ENCODE measurements at places on chromosomes 7 and 10.
A peak's percentile ranks its signal among the peaks of the same experiment; 100 is the strongest.

DNA sequence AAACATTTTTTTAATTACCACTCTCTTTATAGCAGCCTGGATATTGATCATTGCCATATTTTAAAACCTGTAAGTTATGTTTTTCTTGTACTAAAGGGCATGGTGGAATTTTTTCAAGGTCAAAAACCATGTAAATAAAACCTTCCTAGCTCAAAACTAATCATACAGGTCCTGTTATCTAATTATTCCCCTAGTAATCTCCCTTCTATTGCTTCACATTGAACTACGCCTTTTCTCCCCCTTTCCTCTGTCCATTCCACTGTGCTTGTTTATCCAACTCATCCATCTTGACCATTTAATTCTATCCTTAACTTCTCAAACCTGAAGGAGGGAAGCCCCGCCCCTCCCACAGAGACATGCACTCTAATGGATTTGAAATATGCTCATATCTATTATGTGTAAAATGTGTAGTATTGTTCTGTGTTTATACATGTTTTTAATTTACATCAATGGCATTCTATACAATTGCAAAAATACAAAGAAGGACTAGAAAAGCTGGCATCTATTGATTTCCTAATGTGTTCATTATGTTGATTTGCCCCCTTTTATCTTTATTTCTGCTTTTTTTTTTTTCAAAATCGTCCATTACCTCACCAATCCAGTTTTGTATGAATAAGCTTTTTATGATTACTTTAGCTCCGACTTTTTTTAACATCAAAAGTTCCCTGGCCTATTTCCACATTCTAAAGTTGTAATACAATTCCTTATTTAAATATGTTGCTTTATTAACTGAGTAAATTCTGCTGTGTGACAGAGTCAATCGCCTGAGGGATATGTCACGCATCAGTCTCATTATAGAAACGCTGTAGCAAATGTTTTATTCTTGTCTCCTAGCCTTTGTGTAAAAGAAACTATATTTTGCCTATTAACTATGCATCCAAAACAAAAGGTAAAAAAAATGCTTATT, 61.0 kb downstream of the MET start:
- no peak for ATAC-seq

DNA sequence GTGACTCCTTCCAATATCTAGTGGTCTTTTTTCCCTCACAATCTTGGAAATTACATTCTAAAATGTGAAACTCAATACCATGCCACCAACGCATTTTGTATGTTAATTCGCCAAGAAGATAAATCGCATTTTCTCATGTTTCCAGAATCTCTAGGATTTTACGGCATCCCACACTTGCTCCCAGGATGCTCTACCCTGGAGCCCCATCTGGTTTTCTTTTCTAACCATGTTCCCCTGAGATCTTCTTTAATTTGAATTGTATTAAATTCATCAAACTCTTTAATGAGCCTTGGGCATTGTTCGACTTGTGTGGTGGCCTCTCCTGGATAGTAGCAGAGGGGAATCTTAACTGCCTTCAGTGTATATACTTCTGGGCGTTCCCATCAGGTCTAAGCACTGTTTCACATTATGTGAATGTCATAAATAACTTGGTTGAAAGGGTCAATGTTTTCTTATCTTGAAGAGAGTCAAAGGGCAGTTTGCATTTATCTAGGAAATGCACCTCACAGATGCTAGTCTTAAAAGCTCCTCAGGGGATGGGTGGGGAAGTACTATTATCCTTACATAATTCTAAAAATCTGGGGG, 169.1 kb upstream of the MEOX2 start:
- no peak for ATAC-seq

GRCh38 chr10:113005380-113005779, 55.3 kb downstream of the TCF7L2 start:
- no peak for ATAC-seq

- ATAC-seq, result no peak
Observed at GRCh38 chr7:52962402-52963076, 72.9 kb upstream of the POM121L12 start.

GRCh38 chr10:116768786-116769185, 26.4 kb upstream of the HSPA12A start:
- ATAC-seq, result no peak

GRCh38 chr7:142303650-142304049, 45.8 kb upstream of the PRSS58 start:
- peak; percentile 63 for ATAC-seq

DNA sequence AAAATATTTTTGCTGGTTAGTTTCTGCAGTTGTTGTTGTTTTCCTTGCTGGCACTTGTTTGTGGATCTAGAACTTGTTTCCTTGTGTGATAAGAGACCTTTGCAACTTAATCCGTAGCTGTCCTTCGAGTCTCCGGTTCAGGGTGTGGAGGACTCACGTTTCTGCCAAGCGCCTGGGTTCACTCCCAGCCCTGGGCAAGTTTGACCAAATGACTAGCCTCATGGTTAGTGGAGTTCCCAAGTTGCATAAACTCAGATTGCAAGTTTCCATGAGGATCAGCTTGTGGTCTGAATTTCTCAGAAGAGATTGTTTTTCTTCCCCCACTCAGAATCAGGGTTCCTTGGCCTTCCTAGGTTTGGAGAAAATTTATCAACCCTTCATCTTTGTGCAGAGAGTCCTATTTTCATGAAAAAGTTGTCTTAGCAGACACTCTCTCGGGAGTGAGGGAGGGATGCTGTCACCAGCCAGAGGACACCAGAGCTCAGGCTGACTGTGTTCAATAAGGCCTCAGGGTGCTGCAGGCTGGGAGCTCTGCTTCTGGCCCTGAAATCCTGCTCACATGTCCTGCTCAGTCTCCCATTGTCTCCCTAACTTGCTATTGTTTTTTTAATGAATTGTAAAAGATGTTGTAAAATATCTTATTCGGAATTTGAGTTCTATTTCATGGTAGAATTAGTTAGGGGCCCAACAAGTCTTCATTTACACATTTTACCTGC, 377.7 kb upstream of the KLF6 start:
- no peak for ATAC-seq

GRCh38 chr10:34613491-34613890, 201.6 kb downstream of the PARD3 start:
- ATAC-seq, result no peak

- ATAC-seq, result peak; percentile 95
Observed at GRCh38 chr10:6543431-6544005, 36.6 kb downstream of the PRKCQ start.

DNA sequence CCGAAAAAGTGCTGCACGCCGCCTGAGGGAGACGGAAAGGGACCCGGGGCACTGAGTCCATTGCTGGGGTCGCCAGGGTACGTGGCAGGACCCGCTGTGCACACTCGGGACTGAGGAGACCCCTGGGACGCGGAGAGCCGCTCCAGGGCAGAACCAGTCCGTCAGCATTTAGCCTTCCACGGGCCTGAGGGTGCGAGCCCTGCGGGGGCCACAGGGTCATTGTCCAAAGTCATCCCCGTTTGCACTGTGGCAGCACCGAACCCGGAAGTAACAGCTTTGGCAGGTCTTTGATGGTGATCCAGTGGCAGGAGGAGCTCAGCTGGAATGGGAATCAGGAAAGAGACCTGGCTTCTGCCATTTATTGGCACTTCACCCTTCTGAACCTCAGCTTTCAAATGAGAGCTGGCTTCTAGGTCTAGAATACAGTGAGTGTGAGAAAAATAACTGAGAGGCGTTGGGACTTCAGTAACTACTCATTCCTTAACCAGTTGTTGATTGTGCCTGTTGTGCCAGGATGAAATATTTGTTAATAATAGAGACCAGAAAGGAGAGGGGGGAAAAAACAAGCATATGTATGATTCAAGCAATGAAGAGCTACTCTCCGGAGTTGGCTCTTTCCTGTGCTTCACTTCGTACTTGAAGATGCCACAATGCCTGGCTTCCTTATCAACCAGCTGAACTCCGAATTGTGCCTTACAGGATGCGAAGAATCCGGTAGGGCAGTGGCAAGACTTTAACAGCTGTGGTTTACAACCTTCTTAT, 811 bp upstream of the ARHGAP12 start:
- ATAC-seq, result peak; percentile 7

GRCh38 chr7:12879139-12879538, 191.7 kb downstream of the ARL4A start:
- ATAC-seq, result no peak

Measured in activated T-helper 17 cell treated with anti-CD3 and anti-CD28 coated beads, Interleukin-2, amount 50 U/mL, for 72 hours (primary cell).